Lower lobe of right lung (tissue), 2 donors: ENCODE measurements at places on chromosomes 3 and 15.

- DNase-seq: no peak
- no peak overlapping the region for H3K27ac ChIP-seq
- H3K36me3 ChIP-seq: no peaks in the 10 kb centered on the region
- no peaks in the 10 kb centered on the region for H3K27me3 ChIP-seq
Observed at GRCh38 chr15:68888419-68888818, 41.9 kb upstream of the SPESP1 start.

DNA sequence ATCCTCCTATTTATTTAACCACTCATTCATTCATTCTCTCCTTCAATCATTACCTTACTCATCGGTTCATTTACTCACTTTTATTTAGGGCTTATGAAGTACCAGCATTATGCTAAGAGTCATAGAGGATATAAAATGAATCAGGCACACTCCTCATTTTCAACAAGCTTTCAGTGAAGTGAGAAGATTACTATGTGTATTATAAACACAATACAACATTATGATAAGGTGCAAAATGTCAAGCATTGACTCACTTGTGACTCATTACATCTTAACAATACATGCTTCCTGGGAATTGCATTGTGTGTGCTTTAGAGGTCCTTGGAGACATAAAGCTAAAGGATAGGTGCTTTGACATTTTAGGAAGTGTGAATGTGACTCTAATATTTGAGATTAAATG is 60.4 kb downstream of the PLAAT1 start:
- H3K4me3 ChIP-seq: no peak overlapping the region
- no peak overlapping the region for H3K27ac ChIP-seq
- no peaks in the 10 kb centered on the region for H3K27me3 ChIP-seq
- H3K4me1 ChIP-seq: no peaks in the 10 kb centered on the region

GRCh38 chr3:146020969-146021368 is 140.0 kb downstream of the PLOD2 start:
- no peaks in the 10 kb centered on the region for H3K4me1 ChIP-seq
- no peaks in the 10 kb centered on the region for H3K27me3 ChIP-seq
- DNase-seq: no peak
- H3K36me3 ChIP-seq: no peaks in the 10 kb centered on the region

- DNase-seq: no peak
- H3K27me3 ChIP-seq: peaks cover 20% of the 10 kb centered on the region
- H3K27ac ChIP-seq: no peak overlapping the region
- H3K4me3 ChIP-seq: no peak overlapping the region
- H3K4me1 ChIP-seq: no peaks in the 10 kb centered on the region
- H3K36me3 ChIP-seq: no peaks in the 10 kb centered on the region
Observed at GRCh38 chr15:72852273-72852672, 68.7 kb upstream of the ADPGK start.

DNA sequence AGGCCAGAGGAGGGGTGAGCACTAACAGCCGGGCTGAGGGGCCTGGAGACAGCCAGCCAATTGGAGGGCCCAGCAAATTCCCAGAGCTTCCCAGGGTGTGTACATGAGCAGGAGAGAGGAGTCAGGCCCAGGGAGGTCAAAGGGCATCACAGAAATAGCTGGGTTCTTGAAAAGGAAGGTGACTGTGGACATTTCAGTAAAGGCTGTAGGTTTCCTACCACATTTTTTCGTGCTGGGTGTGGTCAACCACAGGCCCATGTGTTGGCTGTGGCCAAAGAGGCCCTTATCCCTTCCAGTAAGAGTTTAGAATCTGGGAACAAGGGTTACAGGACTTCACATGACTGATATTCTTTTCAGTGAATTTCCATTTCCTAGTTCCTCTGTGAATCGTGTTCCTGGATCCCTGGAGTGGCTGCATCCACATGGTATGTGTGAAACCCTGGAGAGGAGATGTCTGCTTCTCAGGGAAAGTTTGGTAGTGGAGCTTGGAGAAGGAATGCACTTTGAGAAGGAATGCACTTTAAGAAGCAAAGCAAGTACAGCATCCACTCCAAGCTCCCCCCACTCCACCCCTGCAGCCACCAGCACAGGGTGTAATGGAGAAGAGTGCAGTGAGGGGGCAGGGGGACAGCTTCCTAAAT is 73.2 kb upstream of the HEG1 start:
- H3K4me1 ChIP-seq: peaks cover 37% of the 10 kb centered on the region
- H3K27me3 ChIP-seq: no peaks in the 10 kb centered on the region
- H3K36me3 ChIP-seq: no peaks in the 10 kb centered on the region
- peak; percentile 70 for DNase-seq

GRCh38 chr15:60784483-60785254 is 305.7 kb upstream of the ICE2 start:
- no peak overlapping the region for H3K27ac ChIP-seq
- H3K36me3 ChIP-seq: no peaks in the 10 kb centered on the region
- no peaks in the 10 kb centered on the region for H3K4me1 ChIP-seq
- no peak overlapping the region for H3K4me3 ChIP-seq

DNA sequence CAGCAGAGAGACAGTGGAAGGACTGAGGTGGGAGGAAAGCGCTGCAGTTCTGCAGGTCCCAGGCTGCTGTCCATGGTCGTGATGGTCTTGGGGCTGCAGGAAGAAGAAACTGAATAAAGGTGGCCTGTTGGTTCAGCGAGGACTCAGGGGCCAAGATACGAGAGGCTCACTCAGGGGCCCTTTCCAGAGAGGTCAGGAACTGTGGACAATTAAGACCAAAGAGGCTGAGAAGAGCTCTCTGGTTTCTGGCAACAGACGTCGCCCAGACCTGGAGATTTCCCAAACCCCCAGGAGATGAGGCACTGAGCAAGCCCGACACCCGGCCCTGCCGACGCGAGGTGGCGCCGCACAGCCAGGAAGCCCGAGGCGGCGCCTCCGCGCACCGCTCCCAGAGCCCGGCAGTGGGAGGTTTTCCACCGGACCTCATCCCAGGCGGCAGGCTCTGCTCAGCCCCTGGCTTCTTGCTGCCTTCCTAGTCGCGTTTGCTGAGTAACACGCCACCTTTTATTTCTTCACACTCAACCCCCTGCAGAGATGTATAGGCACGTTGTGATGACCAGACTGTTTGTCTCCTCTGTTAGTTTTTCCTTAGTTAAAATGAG is 56.4 kb upstream of the ARRDC4 start:
- peak; percentile 76 for DNase-seq
- H3K4me1 ChIP-seq: peaks cover 6% of the 10 kb centered on the region
- H3K4me3 ChIP-seq: no peak overlapping the region
- peaks cover 38% of the 10 kb centered on the region for H3K27me3 ChIP-seq
- H3K27ac ChIP-seq: no peak overlapping the region
- H3K36me3 ChIP-seq: no peaks in the 10 kb centered on the region

DNA sequence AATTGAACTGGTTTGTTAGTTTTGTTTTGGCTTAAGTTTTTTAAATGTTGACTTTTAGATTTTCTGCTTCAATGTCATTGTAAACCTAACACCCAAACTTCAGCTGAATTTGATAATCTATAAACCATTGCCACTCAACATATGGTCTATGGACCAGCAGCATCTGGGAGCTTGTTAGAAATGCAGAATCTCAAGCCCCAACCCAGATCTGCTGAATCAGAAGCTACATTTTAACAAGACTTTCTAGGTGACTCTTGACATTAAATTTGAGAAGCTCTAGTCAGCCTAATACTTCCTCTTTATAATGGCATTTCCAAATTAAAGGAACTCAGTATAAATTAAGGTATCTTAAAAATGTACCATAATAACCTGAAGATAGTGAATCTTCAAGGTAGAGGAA is 96.5 kb upstream of the THRB start:
- no peak for DNase-seq
- peaks cover 6% of the 10 kb centered on the region for H3K4me1 ChIP-seq
- H3K27ac ChIP-seq: no peak overlapping the region
- no peaks in the 10 kb centered on the region for H3K36me3 ChIP-seq

GRCh38 chr15:101669744-101670143 is 17.6 kb upstream of the TM2D3 start:
- H3K4me1 ChIP-seq: no peaks in the 10 kb centered on the region
- H3K27me3 ChIP-seq: no peaks in the 10 kb centered on the region
- H3K36me3 ChIP-seq: peaks cover 50% of the 10 kb centered on the region
- H3K27ac ChIP-seq: no peak overlapping the region

DNA sequence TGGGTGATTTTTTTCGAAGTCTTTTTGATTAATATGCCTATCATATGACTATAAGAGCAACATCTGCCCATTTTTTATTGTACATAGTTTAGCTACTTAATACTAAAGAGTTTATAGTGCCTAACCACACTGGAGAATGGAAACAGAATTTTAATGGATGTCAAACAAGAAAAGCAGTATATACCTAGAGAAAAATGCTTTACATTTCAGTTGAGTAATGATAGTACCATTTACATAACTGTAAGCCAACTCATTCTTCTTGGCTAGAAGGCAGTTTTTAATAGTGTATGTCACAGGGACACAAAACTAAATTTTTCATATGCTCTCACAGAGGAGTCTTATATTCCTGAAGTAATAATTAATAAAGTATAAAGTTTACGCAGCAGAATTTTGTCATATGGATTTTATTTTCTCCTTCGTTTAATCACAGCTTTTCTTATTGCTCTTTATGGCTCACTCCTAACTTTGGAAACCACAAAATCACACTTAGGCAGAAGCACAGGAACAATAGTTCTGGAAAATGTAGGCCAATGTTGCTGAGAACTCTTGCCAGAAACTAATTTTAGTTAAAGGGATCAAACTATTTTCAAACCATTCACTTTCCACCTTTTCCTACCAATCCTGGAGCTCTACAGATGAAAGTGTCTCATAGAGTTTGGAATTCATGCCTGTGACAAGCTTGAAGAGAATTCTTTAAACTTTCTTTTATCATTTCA is 243.6 kb downstream of the ZIC1 start:
- no peaks in the 10 kb centered on the region for H3K27me3 ChIP-seq
- H3K27ac ChIP-seq: no peak overlapping the region
- no peak overlapping the region for H3K4me3 ChIP-seq
- H3K36me3 ChIP-seq: no peaks in the 10 kb centered on the region
- DNase-seq: no peak

DNA sequence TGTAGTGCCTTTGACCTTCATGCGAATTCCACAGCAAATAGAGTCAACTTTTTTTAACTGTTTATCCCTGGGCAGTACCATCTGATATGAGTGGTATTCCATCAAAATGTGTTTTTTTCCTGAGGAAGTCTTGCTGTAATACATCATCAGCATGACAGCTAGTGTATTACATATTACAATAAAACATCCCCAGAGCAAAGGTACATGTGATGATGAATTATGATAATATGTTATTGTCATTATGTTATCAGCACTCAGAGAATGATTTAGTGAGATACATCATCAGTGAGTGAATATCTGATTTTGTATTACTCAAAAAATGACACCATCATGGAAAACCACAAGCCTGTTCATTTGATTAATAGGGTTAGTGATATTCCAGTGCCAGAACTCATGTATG is 69.7 kb upstream of the ARL6 start:
- DNase-seq: no peak
- H3K36me3 ChIP-seq: no peaks in the 10 kb centered on the region
- H3K27ac ChIP-seq: no peak overlapping the region
- H3K27me3 ChIP-seq: no peaks in the 10 kb centered on the region
- no peaks in the 10 kb centered on the region for H3K4me1 ChIP-seq

- no peaks in the 10 kb centered on the region for H3K27me3 ChIP-seq
- peaks cover 29% of the 10 kb centered on the region for H3K4me1 ChIP-seq
- H3K27ac ChIP-seq: peak within 1 kb of the TSS; percentile 91
- H3K36me3 ChIP-seq: no peaks in the 10 kb centered on the region
- H3K4me3 ChIP-seq: peak within 1 kb of the TSS; percentile 80
Observed at GRCh38 chr3:16884748-16885592, at the start of gene PLCL2. Gene PLCL2 (plus strand): TSS chr3:16884955. CDS start chr3:16885040, 85 bp downstream.

DNA sequence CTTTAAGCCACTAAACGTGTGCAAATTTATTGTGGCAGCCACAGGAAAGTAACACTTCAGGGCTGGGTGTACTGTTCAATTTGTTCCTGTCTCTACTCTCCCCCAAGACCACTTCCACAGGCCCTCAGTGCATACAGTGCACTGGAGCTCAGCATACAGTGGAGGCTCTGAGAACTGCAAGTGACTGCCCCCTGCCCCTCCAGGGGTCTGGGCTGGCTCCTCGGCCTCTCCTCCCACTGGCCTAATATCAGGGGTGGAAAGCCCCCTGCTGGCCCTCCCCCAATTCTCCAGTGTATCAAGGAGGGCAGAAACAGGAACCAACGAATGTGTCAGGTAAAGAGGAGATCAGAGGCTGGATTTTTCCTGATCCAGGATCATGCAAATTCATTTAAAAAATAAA is 19.9 kb upstream of the HEG1 start:
- no peak overlapping the region for H3K4me3 ChIP-seq
- no peaks in the 10 kb centered on the region for H3K27me3 ChIP-seq
- no peak for DNase-seq
- no peak overlapping the region for H3K27ac ChIP-seq

- H3K4me1 ChIP-seq: no peaks in the 10 kb centered on the region
- H3K27me3 ChIP-seq: no peaks in the 10 kb centered on the region
- no peak for DNase-seq
- no peak overlapping the region for H3K27ac ChIP-seq
- H3K4me3 ChIP-seq: no peak overlapping the region
Observed at GRCh38 chr3:72191209-72191960, 406.4 kb upstream of the PROK2 start.

DNA sequence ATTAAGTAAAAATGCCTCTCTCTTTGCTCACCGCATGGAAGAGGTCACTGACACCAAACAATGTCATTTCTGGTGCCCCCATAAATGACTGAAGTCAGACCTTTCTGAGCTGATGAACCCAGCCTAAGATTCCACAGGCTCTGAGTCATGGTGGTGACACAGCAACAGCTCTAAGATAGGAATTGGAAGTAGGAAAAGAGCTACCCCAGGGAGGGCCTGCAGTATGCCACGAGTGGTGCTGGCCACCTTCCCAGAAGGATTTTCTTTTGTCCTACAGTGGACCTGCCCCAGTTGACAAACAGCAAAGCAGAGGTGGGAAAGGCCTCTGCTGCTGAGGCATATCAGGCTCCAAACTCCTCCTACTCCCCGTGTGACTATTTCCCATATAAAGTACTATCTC is 208.1 kb downstream of the MINAR1 start:
- no peak overlapping the region for H3K4me3 ChIP-seq
- H3K27me3 ChIP-seq: no peaks in the 10 kb centered on the region
- DNase-seq: no peak
- H3K4me1 ChIP-seq: no peaks in the 10 kb centered on the region

DNA sequence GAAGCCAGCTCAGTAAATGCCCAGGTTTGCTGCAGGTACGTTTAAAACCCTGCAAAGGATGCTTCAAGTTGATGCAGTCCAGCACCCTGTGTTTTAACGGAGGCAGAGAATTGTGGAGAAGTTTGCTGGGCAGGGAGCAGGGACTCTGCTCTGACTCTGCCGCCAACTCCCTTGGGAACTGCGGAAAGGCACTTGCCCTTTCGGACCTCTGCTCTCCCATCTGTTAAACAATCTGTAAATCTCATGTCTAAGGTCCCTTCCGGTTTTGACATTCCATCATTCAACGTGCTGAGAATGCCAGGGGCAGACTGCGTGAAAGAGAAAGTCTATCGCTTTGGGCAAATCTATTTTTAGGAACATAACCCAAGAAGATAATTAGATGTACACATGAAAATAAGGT is 184.5 kb downstream of the OPA1 start:
- H3K27ac ChIP-seq: no peak overlapping the region
- no peak overlapping the region for H3K4me3 ChIP-seq
- no peak for DNase-seq
